ENCODE measurements at places on chromosomes 12 and 14.
A peak's percentile ranks its signal among the peaks of the same experiment; 100 is the strongest.

- no peak for DNase-seq
These were observed 8.0 kb upstream of the PLEKHA5 start for GRCh38 chr12:19121449-19122018.

GRCh38 chr12:14893506-14894250 lies 8.0 kb upstream of the MGP start:
- DNase-seq = no peak

DNA sequence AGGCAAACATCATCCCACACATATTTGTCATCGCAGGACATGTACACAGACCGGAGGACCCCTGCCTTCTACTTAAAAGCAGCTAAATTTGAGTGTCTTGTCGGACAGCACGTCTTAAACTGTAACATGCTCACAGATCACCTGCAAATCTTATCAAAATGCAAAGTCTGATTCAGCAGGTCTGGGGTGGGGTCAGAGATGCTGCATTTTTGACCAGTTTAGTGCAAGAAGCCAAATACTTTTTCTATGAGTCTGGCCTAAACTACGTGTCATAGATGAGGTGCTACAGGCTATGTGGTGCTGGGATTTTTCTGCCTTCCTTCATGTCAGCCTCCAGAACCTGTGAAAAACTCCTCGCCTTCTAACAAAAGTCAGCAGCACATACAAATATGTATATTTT lies 178.8 kb upstream of the LHX5 start:
- no peak for DNase-seq

- peak; percentile 58 for DNase-seq
These were observed 3.7 kb upstream of the SLC35F4 start for GRCh38 chr14:57869617-57870016.

GRCh38 chr12:47578836-47579235 lies 127.0 kb downstream of the RPAP3 start:
- no peak for DNase-seq

GRCh38 chr12:50825372-50825838 lies 17.3 kb upstream of the TMPRSS12 start:
- DNase-seq = peak; percentile 39

DNA sequence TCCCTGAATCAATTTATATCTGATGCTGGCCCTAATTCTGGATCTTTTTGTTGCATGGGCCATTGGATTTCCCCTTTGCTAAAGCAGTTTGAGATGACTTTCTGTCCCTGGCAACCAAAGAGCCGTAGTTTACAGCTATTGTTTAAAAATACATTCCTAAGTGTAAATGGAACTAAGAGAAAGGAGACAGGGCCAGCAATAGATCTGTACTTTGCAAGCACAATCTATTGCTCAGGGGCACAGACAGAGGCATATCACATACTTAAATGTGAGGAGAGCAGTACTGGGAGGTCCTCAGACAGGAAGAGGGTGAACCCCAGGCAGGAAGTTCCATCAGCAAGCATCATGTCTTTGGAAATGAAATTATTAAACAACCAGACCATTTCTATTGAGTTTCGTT lies 126.6 kb downstream of the ZFP36L1 start:
- no peak for DNase-seq

GRCh38 chr12:11762723-11763326 lies 113.4 kb downstream of the ETV6 start:
- no peak for DNase-seq

DNA sequence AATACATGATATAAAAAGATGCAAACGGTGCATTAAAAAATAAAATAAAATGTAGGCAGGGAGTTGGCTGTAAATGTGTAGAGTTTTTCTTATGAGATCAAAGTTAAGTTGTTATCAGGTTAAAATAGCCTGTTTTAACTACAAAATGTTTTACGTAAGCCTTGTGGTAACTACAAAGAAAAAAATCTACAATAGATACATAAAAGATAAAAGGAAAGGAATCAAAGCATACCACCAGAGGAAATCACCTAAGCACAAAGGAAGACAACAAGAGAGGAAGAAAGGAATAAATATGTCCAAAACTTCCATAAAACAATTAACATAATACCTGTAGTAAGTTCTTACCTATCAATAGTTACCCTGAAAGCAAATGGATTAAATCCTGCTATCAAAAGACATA lies 12.2 kb downstream of the NELL2 start:
- DNase-seq = no peak

DNA sequence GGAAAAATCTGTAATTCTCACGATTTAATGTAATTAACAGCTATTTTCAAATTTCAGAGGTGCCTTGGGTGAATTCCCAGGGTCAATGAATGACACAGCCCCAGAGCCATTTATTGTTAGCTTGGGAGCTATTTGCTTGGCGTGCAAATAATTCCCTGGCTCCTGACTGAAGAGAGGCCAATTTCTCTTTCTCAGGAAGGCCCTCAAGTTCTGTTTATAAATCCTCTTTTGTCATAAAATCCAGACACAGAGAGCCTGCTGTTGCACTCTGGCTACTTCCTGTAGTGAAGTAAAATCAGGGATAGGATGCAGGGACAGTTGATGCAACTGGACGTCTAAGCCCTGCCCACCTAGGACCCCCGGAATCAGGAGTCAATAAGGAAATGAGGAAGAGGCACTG lies 154.3 kb downstream of the TMX1 start:
- peak; percentile 9 for DNase-seq

- DNase-seq = no peak
These were observed 24.9 kb downstream of the DEGS2 start for GRCh38 chr14:100134586-100134985.

GRCh38 chr12:110756611-110757010 lies 13.9 kb upstream of the PPP1CC start:
- DNase-seq = no peak

DNA sequence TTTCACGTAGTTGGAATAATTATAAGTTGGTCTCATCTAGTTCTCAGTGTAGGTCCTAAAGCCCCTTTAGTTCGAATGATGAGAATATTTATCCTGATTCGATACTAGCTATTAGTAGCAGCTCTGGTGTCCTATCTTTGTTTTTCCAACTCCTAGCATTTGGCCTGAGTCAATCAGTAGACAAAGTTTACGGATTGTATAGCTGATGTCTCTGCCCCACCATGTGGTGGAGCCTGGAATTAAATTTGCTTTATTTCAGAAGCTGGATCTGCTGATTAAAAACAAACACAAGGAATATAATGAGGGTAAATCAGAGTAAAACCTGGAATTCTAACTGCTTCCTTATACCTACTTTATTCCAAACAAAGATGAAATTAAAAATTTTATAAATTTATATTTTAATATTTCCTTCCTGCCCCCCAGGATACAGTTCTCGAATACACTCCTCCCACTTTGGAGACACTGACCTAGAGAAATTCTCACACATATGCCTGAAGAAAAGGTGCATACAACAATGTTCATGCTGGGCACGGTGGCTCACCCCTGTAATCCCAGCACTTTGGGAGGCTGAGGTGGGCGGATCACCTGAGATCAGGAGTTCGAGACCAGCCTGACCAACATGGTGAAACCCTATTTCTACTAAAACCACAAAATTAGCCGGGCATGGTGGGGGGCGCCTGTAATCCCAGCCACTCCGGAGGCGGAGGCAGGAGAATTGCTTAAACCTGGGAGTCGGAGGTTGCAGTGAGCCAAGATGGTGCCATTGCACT lies 7.6 kb upstream of the BRMS1L start:
- peak; percentile 47 for DNase-seq

GRCh38 chr12:57323416-57323815 lies 72.4 kb upstream of the STAC3 start:
- DNase-seq = no peak

DNA sequence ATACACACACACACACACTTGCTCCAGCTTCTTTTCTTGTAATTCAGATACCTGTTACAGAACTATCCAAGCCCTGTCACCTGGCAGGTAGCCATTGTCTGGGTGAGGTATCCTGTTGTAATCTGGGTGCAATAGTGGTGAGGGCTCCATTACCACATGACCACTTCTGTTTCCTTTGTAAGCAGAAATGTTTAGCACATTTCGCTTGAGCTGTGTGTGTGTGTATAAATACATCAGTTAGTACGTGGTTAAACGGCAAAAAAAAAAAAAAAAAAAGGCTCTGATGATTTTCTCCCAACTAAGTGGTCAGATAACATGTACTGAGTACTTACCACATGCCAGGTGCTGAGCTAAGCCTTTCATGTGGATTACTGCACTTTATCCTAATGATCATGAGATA lies 129.3 kb upstream of the SSTR1 start:
- peak; percentile 69 for DNase-seq

GRCh38 chr12:87814625-87815024 lies 214.6 kb downstream of the C12orf50 start:
- DNase-seq = no peak

DNA sequence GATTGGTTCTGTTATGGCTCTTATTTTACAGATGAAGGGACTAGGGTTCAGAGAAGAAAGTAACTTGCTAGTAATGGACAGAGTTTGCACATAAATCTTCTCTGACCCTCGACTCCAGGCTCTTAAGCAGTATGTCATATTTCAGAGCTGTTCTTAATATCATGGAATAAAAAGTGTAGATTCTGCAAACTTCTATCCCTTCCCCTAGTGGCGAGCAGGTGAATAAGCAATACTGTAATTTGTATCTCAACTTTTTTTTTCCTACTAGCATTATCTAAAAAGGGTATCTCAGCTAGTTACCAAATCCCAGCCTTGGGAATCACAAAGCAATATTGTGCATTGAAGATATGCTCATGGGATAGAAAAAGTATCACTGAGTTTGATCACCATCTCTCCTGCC lies 83.2 kb downstream of the ANO4 start:
- DNase-seq = no peak

GRCh38 chr12:5388581-5389535 lies 43.0 kb upstream of the NTF3 start:
- DNase-seq = no peak

- no peak for DNase-seq
These were observed 19.6 kb downstream of the OR4N2 start for GRCh38 chr14:19823178-19823577.

DNA sequence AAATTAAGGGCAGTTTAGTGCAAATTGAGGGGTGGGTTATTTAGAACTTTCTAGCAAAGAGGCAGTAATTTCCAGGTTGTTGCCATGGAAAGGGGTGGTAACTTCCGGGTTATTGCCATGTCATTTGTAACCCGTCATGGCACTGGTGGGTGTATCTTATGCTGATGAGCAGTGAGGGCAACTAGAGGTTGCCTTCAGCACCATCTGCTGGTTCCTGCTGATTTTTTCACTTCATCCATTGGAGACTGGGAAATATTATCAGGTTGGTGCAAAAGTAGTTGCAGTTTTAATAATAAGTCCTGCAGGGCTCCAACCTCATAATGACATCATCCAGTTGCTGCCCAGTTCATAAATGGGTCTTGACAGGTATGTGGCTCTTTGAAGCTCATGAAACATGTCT lies 24.4 kb upstream of the SERPINA4 start:
- no peak for DNase-seq

GRCh38 chr12:21725731-21726130 lies 48.8 kb downstream of the KCNJ8 start:
- no peak for DNase-seq

DNA sequence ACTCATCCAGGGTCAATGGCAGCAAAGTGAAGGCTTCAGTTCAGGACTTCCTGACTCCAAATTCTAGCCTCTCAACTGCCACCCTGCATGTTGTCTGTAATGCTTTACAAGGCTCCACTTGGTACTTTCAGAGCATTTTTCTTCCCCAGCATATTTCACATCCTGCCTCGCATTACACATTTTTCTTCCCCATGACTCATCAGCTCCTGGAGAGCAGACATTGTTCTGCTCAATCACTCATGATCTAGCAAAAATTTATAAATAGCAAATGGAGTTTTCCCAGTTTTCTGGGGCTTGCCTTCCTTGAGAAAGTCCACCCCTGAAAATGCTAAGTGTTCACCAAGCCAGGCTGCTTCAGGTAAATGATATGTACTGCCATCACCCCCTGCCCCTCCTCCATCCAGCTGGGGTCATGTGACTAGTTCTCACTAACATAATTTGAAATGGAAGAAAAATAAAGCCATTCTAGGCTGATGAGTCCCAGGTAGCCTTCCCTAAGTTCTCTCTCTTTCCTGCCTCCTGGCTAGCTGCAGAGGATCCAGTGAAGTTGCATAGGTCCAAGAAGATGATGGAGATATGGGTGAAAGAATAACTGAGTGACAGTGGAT lies 69.4 kb downstream of the ARMH4 start:
- DNase-seq = no peak

GRCh38 chr12:115922952-115923564 lies 354.4 kb downstream of the MED13L start:
- peak; percentile 6 for DNase-seq

DNA sequence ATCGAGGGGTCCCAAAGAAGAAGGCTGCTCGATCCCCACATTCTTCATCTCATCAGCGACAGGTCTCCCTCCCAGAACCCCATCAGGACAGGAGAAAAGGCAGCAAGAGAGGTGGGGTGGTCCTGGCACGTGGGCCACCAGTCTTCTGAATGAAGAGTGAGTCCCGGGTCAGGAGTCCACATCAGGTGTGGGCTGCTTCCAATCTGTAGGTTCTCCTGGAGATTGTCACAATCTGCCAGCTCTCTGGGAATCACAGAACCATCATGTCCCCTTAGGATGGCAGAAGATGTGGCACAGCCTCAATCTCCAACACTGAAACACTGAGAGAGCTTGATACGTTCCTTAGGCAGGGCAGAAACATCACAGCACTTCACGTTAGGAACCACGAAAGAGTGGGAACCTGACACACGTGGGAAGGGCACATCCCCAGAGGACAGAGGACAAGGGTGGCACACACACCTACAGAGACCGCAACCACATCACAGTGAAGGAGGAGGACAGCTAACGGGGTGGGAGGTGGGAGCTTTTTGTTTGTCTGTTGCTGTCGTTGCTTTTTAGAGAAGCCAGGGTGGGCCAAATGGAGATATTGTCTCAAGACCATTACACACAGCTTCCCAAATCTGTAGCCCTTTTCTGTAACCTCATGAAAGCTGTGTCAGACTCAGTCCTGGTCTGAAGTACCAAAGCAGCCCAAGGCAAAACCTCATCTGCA lies 284.5 kb downstream of the DPF3 start:
- no peak for DNase-seq

DNA sequence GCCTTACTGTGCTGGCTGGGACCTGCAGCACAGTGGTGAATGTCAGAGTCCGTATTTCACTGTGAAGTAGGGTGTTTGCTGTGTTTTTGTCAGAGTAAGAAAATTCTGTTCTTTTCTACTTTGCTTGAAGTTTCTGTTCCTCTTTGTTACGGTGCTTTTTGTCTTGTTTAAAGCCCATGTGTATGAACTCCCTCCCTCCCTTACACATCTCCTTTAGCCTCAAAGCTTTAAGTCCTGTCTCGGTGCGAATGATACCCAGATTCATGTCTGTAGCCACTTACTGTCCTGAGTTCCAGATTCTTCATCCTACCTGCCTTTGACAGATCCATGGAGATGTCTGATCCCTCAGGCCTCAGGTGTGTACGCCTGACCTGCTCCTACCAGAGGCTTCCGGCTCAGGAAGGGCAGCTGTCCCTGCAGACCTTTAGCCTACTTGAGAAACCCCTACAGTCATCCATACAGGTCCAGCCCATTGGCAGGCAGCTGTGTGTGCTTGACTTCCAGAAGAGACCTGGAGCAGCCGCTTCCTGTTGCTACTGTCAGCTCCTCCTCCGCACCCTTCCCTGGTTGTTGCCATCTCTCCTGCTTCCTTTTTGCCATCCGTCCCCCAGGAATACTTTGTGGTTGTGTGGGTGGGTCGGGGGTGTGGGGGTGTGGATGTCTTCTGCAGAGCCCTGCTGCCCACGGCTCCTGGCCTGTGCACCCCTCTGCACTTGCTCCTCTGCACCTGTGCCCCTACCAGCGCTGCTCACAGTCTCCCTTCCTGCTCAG lies 72.9 kb downstream of the DDX51 start:
- DNase-seq = no peak

- DNase-seq = no peak
These were observed 23.5 kb upstream of the GPRC5D start for GRCh38 chr12:12975322-12976077.

- no peak for DNase-seq
These were observed 39.9 kb downstream of the NINJ2 start for GRCh38 chr12:623172-623864.
